ENCODE measurements at places on chromosomes 4 and X.

DNA sequence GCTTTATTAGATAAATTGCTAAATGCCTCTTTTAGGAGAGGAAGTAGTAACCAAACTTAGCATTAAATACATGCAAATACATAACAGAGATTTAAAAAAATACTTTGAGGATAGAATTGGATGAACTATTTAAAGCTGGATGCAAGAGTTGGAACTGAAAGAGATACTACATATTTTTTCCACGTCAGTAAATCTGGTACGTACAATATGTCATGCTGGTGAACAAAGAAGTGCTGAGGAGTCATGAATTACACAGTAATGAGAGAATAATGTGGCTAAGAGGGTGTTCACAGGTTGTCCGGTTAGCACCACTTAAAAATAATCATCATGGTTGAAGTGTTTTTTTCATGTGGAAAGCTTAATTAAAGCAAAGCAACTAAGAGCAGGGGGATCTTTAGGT lies 184.1 kb upstream of the FRMPD4 start:
- DNase-seq, result no peak

DNA sequence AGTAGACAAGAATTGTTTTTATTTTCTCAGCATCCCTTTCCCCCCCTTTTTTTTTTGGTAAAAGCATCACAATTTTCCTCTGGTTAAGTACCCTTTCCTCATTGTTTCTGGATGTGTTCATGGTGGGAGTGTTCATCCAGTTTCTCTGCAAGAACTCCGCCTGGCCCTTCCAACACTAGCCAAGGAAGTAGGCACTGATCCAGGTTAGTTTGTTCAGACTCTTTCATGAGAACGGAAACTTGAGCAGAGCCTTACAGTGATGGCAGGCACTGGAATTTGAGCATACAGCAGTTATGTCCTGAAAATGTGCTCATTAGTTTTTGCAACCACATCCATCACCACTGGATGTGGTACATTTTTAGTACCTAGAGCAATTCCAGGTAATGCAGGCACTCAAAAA lies 336.1 kb upstream of the BOD1L1 start:
- no peak for DNase-seq

- no peak for DNase-seq
Observed at GRCh38 chr4:11954093-11954492, 525.4 kb upstream of the HS3ST1 start.

GRCh38 chr4:25874655-25875054 lies 11.9 kb upstream of the SEL1L3 start:
- no peak for DNase-seq

DNA sequence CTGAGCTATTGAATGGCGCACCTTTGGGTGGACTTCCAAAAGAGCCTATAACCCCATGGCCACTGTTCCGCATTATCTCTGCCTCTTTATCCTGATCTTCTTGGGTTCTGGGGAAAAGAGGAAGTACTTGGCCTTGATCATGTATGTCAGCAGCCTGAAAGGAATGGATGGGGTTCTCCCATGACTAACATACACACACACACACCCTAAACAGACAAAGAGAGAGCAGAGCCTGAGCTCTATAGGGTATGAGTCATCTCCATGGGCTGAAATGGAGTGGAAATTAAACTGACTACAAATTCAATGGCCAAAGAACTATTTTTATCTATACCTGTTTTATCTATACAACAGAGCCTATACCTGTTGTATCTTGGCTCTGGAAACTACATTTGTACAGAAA lies 141.5 kb upstream of the MTMR8 start:
- no peak for DNase-seq

All from suprapubic skin (tissue), 4 donors.